Heart right ventricle (tissue), 16 donors: ENCODE measurements at places on chromosomes 16 and 17. TPM values are rescaled to one million over a fixed set of nuclear protein-coding genes. Genes with fewer than 3 reads are reported as not detected.
A peak's percentile ranks its signal among the peaks of the same experiment; 100 is the strongest.

AXIN1 gene
- total RNA-seq: 8.7 TPM

DNA sequence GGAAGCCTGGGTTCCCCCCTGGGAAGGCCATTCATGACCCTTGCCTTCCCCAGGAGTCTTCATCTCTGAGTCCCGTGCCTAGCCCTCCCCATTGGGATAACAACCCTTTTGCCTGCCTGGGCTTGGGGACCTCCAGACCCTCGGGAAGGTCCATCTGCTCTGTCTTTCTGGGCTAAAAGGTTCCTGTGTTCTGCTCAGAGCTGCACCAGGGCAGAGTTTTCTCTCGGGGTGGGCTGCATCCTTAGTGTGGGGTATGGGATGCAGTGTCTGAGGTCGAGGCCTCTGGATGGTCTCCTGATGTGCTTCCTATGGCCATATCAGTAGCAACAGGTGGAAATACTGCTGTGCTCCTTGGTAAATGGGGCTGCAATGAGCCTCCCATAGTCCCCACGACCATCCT, 22.9 kb upstream of the PLLP start:
- no peak for DNase-seq

GRCh38 chr17:68777243-68777855, 176.2 kb upstream of the FAM20A start:
- peak; percentile 75 for DNase-seq

GRCh38 chr17:55330344-55330933, 65.7 kb downstream of the HLF start:
- DNase-seq: no peak

DNA sequence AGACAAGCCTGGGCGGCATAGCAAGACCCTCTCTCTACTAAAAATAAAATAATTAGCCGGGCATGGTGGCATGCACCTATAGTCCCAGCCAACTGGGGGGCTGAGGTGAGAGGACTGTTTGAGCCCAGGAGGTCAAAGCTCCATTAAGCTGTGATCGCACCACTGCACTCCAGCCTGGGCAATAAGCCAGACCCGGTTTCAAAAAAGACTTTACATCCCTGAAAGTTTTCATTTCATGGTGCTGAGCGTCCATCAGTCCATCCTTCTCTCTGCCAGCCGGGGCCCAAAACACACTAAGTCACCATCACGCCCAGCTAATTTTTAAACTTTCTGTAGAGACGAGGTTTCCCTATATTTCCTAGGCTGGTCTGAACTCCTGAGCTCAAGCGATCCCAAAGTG, 10.6 kb downstream of the RAB40B start:
- DNase-seq: no peak
